H4 (cell line): ENCODE measurements at places on chromosomes 16 and 17. TPM values are rescaled to one million over a fixed set of nuclear protein-coding genes. Genes with fewer than 3 reads are reported as not detected.

ELMO3 gene
- 0.06 and 0.29 TPM in 2 replicates for total RNA-seq

DYNLRB2 gene
- total RNA-seq, result 0.97 TPM in 1 of 2 replicates, not detected in the other

SOX15 gene
- total RNA-seq, result not detected in 2 replicates

IRF8 gene
- 1.7 and 1.9 TPM in 2 replicates for total RNA-seq

NTHL1 gene
- 28.2 and 42.3 TPM in 2 replicates for total RNA-seq

BORCS6 gene
- total RNA-seq, result 0.62 and 0.68 TPM in 2 replicates

- peak; percentile 53 for DNase-seq
These were observed 2.7 kb upstream of the ACE start for GRCh38 chr17:63474174-63474573.

DNA sequence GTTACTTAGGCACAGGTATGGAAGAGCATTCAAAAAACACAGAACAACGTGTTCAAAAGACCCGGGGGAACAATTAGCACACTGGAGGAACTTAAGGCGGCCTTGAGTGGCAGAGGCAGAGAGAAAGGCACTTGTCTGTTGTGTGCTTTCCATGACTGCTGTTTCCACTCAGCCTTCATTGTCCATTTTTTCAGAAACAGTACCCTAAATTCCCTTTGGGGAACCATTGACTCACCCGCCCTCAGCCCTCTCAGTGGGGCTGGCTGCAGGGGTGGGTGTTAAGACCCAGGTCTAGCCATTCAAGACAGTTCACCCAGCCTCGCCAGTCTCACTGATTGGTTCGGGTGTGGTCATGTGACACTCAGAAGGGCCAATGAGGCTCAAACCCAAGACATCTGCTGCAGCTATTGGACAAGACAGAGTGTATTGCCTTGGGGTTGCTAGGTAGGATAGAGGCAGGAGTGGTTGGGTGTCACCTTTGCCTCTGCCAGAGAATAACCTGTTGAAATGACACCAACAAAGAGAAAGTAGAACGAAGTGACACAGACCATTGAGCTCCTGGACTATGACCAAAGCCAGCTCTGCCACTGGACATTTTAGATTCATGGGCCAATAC is 19.6 kb upstream of the CEP20 start:
- DNase-seq, result peak; percentile 30

- no peak for DNase-seq
These were observed 73.7 kb upstream of the ZNF423 start for GRCh38 chr16:49929626-49930025.

DNA sequence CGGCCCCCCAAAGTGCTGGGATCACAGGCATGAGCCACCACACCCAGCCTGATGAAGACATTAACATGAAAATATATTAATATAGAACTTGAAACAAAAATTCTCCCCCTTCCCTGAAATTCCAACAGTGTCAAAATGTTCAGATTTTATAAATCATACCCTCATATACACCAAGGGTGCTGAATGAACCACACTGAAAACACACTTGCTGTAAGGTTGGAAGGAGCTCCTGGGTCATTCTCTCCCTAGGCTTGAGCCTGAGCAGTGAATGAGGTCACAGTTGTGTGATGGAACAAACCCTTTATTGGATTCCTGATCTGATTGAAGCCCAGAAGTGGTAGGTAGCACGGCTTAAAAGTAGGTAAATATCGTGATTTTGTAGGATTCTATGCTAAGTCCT is at the start of gene EFCAB3:
TSS of gene EFCAB3 (plus strand) at position 301 of the 400 bp plus-strand sequence. CDS start 2,427 bp downstream, outside the sequence.
- DNase-seq, result no peak

DNA sequence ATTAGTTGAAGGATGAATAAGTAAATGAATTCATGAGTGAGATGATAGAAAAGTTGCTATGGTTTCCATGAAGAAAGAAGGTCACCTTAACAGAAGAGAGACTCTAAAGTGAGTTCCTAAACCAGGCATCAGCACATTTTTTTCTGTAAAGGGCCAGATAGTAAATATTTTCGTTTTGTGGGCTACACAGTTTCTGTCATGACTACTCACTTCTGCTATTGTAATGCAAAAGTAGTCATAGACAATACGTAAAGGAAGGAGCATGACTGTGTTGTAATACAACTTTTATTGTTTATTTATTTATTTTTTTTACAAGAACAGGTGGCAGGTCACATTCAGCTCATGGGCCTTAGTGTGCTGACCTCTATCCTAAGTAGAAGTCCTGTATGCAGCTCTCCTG is 426.1 kb upstream of the DYNLRB2 start:
- DNase-seq, result no peak

DNA sequence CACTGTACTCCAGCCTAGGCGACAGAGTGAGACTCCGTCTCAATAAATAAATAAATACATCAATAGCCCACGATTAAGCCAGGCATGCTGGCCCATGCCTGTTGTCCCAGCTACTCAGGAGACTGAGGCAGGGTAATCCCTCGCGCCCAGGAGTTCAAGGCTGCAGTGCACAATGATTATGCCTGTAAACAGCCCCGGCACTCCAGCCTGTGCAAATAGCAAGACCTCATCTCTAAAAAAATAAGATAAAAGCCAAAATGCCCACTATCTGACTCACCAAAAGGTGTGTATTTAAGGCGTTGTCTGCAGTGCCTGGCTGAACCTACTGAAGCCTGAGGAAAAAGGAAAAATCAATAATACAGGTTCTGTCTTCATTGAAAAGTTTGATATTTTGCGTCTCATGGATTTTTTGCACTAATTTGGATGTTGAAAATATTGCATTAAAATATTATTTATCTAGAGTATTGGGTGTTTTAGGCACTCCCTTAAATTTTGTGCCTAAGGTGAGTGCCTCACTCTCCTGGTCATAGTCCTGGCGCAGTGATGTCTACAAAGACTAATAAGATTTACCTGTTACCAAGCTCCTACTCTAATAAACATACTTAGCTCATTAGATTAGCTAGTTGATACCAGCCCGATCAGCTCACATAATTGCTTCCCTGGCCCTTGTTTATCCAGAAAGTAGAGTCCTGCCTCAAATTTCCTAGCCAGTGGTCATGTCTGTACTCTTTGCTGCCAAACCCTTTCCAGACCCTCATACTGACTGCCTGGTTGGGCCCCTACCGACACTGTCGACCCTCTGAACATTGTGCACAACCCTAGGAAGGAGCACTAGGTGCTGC is 24.7 kb upstream of the TOB1 start:
- DNase-seq, result no peak

GRCh38 chr17:37527249-37527851 is 37.7 kb downstream of the DUSP14 start:
- peak; percentile 57 for DNase-seq

DNA sequence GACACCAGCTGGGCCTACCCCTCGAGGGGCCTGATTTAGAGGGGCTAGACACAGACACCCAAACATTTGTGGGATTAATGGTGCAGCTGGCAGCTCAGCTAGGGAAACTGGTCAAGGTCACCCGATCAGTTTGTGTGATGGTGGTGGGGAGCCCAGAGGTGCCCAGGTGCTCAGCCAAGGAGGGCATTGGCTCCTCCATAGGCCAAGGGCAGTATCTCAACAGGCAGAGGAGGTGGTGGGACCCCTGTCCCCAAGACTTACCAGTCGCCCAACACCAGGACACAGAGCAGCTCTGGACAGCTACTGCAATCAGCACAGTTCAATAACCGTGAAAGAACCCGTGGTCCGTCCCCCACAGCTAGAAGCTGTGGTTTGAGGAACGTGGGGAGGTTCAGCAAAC is 120.9 kb downstream of the C16orf78 start:
- DNase-seq, result no peak

DNA sequence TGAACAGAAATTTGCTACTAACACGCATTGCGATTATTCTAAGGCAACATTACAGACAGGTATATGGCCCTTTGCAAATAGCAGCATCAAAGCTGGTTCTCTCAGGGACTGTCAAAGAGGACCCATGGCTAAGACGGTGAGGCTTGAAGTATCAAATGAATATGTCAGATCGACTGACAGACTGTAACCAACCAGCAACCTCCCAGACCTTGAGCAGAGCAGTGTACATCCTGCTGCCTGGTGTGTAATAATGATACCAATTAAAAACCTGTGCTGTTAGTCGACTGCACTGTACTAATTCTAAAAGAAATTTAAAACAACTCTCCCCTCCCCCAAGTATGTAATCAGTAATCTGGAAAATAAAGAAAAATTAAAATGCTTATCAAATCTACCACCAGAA is 35.9 kb upstream of the GHDC start:
- no peak for DNase-seq

DNA sequence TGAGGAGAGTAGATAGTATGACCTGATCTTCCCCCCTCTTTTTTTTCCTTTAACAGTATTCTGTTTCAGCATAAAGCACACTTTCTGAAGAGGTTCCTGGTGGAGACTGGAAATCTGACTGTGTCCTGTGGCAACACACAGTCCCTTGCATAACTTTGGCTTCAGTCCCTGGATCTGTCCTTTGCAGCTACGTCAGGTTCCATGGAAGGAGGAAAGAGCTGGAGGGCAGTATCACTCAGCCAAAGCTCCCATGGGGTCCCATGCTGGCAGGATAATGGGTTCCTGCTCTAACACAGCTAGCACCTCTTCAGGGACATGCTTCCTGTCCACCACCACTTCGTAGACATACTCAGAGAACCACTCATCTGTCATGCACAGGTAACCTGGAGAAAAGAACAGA is 13.3 kb upstream of the SLC6A4 start:
- DNase-seq, result no peak

DNA sequence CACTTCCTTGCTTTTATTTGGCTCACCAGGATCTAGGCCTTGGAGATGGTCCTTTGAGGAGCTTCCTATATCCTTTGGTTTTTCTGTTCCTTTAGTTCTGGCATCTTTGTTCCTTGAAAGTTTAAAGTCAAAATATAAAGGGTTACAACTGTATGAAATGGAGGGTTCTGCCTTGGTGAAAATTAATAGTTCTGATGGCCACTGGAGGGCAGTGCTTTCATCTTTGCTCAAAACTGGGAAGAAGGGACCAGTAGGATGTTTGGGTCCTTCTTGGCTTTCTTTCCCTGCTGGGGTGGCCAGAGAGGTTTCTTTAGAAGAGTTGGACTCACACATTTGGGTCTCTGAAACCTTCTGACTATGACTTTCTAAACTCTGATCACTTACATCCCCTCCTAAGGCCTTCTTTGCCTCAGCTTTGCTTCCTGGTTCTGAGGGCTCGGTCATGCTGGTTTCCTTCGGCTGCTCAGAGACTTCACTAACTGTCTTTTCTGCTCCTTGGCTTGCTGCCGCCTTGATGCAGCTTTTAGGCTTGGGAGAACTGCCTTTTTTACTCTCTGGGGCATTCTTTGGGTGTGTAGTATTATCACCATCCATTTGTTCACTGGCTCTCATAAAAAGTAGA is 10.9 kb upstream of the ITGA2B start:
- DNase-seq, result no peak

- DNase-seq, result no peak
These were observed 19.7 kb downstream of the QPRT start for GRCh38 chr16:29698484-29699323.
